Neuronal stem cell (in vitro differentiated cells): ENCODE measurements at places on chromosomes 6 and 20.

- no peaks in the 10 kb centered on the region for H3K36me3 ChIP-seq
- no peaks in the 10 kb centered on the region for H3K27me3 ChIP-seq
- no peak overlapping the region for H3K4me3 ChIP-seq
- H3K4me1 ChIP-seq: no peaks in the 10 kb centered on the region
These were observed 592.7 kb upstream of the AGPAT4 start for GRCh38 chr6:161866570-161866969.

DNA sequence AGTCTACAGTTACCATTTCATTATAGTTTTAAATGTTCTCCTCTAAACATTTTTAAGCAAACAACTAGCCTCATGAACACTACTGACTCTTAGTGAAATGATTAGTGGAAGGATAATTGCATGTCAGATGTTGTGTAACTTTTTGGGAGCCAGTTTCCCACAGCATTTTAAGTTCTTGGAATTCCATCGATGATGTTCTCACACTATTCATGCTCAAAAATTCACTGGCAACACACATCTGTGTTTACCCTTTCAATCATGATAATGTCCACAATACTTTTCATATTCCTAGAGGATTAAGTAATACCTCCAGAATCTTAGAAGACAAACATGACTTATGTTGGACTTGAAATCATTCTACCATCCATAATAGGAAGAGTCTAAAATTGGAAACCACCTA, 678.1 kb upstream of the ID4 start:
- H3K27me3 ChIP-seq: no peaks in the 10 kb centered on the region
- no peaks in the 10 kb centered on the region for H3K36me3 ChIP-seq
- H3K4me1 ChIP-seq: no peaks in the 10 kb centered on the region

- no peaks in the 10 kb centered on the region for H3K27me3 ChIP-seq
- H3K27ac ChIP-seq: no peak overlapping the region
- H3K4me3 ChIP-seq: no peak overlapping the region
- H3K4me1 ChIP-seq: peaks cover 18% of the 10 kb centered on the region
- no peak for DNase-seq
These were observed 16.8 kb downstream of the MRAP2 start for GRCh38 chr6:84050408-84050807.

DNA sequence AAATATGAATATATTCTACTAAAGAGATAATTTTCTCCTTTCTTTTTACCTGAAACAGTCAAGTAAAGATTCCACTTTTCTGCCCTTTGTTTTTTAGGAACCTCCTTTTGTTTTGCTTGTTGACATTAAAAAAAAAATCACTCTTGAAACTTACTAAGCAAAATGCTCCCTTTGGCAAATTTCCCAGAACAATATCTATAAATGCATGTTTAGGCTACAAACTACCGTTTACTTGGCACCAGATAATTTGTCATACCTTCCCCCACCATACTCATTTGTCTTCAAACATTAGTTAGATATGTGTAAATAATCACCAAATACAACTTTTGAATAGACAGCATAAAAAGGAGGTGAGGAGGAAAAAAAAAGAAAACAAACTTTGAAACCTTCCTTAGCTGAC, 604.7 kb downstream of the RFPL4B start:
- H3K36me3 ChIP-seq: no peaks in the 10 kb centered on the region
- peaks cover 4% of the 10 kb centered on the region for H3K4me1 ChIP-seq
- H3K27ac ChIP-seq: no peak overlapping the region
- H3K27me3 ChIP-seq: no peaks in the 10 kb centered on the region
- H3K4me3 ChIP-seq: no peak overlapping the region

DNA sequence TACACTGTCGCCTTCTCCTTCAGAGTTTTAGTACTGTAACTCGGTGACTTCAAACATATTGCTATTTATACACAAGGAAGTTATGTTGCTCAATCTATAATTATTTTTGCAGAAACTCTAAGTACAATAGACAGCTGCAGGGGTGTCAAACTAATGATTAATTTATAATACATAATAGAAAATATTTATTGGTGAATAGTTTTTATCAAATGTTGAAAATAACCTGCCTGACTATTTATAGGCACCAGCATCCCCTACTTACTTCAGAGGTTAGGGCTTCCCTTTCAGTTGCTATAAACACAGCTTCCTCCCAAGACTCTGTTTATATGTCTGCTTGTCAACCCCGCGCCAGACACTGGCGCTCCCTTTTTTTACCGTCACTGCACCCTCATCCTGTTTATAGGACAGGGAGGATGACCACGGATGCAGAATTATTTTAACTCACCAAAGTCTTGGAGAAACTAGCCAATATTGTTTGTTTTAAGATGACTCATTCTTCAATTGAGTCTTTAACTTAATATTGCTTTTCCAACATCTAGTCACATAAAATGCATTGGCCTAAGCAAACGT, 225.0 kb downstream of the ALDH8A1 start:
- no peak overlapping the region for H3K27ac ChIP-seq
- H3K27me3 ChIP-seq: no peaks in the 10 kb centered on the region
- no peak for DNase-seq

GRCh38 chr20:37230200-37230599, 31.4 kb downstream of the GHRH start:
- H3K27ac ChIP-seq: peak overlapping the region; percentile 77
- DNase-seq: no peak
- no peaks in the 10 kb centered on the region for H3K27me3 ChIP-seq
- peaks cover 34% of the 10 kb centered on the region for H3K36me3 ChIP-seq
- H3K4me3 ChIP-seq: no peak overlapping the region

DNA sequence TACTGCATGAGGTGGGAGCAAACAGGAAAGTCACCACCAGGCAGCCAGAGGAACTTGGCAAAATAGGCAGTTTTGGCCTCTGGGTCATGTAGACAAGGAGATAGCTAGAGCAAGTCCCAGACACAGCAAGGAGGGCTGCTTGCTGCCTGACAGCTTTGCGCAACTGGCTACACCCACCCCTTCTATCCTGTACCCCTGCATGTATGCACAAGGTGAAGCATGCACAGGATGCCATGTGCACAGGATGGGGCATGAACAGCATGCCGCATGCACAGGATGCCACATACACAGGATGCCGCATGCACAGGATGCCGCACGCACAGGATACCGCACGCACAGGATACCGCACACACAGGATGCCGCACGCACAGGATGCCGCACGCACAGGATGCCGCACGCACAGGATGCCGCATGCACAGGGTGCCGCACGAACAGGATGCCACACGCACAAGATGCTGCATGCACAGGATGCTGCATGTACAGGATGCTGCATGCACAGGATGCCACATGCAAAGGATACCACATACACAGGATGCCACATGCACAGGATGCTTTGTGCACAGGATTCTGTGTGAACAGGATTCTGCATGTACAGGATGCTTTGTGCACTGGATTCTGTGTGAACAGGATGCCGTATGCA, 104.9 kb upstream of the IYD start:
- H3K36me3 ChIP-seq: no peaks in the 10 kb centered on the region
- H3K4me1 ChIP-seq: no peaks in the 10 kb centered on the region
- no peak overlapping the region for H3K27ac ChIP-seq
- DNase-seq: no peak

DNA sequence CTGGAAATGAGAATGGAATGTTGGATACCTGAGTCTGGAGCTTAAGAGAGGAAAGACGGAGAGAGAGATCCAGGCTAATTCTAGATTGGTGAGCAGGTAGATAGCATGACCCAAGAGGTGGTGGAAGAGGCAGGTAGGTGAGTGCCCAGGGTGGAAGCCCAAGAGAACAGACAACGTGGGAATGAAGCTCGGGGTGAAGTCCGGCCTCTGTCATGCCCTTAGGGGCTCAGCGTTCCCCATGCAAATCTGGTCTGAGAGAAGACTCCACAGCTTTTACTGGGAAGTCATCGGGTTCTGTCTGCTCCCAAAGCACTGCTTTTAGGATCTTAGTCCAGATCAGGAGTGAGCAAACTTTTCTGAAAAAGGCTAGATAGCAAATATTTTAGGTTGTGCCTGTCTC, 3.6 kb downstream of the NELFCD start:
- H3K4me1 ChIP-seq: peaks cover 9% of the 10 kb centered on the region
- no peaks in the 10 kb centered on the region for H3K27me3 ChIP-seq
- no peak overlapping the region for H3K4me3 ChIP-seq
- DNase-seq: no peak

DNA sequence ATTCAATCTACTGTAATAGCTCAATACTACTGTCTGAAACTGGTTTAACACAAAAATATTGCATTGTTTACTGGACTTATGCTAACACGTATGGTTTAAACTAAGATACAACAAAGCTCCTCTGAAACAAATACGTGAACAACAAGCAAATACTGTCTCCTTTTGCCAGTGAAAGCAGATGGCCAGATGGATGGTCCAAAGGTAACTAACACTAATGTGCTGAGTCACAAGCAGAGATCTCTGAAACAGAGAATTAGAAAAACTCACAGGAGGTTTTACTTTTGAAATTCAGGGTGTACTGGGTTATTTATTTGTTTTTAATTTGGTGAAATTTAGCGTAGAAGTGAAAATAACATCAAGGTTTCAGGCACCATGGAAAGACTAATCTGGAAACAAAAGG, 124.3 kb upstream of the SOX4 start:
- no peak for DNase-seq
- no peak overlapping the region for H3K4me3 ChIP-seq
- no peaks in the 10 kb centered on the region for H3K4me1 ChIP-seq
- H3K27ac ChIP-seq: no peak overlapping the region
- no peaks in the 10 kb centered on the region for H3K27me3 ChIP-seq

DNA sequence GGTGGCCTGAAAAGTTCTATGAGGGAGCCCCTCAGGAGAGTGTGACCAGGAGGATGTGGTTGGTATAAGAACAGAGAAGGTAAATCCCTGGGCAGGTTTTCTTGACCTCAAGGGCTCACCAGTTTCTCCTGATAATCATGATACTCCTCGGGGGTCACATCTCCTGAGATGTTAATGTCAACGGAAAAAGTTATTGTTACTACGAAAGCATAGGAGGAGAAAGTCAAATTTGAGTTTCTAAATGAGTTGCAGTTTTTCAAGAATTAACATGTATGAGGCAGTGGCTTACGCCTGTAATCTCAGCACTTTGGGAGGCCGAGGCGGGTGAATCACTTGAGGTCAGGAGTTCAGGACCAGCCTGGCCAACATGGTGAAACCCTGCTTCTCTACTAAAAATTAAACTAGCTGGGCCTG, 23.4 kb downstream of the MGME1 start:
- DNase-seq: no peak
- H3K4me1 ChIP-seq: no peaks in the 10 kb centered on the region
- no peak overlapping the region for H3K27ac ChIP-seq
- peaks cover 49% of the 10 kb centered on the region for H3K36me3 ChIP-seq

GRCh38 chr20:49674383-49675352, 39.0 kb downstream of the B4GALT5 start:
- no peaks in the 10 kb centered on the region for H3K36me3 ChIP-seq
- no peak overlapping the region for H3K27ac ChIP-seq
- H3K4me3 ChIP-seq: no peak overlapping the region
- no peak for DNase-seq
- peaks cover 14% of the 10 kb centered on the region for H3K4me1 ChIP-seq
- H3K27me3 ChIP-seq: no peaks in the 10 kb centered on the region

DNA sequence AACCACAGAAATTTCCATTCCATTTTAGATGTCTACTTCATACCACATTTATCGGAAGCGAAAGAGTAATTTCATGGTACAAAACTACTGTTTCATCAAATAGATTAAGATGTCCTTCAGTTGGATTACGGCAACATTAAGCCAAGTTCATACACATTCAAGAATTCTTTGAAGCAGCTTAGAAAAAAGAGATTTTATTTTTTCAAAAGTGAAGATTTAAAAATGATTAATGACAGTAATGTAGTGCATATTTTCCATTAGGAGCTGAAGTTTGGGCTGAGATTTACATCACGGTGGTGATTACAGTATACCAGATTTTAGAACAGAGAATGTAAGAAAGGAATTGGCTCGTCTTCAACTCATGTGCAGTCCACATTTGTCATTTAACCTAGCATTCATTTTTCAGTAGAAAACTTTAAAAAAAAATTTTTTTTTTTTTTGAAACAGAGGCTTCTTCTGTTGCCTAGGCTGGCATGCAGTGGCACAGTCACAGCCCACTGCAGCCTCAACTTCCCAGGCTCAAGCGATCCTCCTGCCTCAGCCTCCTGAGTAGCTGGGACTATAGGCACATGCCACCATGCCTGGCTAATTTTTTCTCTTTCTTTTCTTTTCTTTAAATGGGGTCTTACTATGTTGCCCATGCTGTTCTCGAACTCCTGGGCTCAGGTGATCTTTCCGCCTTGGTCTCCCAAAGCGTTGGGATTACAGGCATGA, 1.9 kb downstream of the SYNJ2 start:
- H3K27me3 ChIP-seq: peaks cover 3% of the 10 kb centered on the region
- no peak overlapping the region for H3K27ac ChIP-seq
- H3K4me1 ChIP-seq: peaks cover 12% of the 10 kb centered on the region
- H3K36me3 ChIP-seq: no peaks in the 10 kb centered on the region
- H3K4me3 ChIP-seq: no peak overlapping the region

- no peaks in the 10 kb centered on the region for H3K4me1 ChIP-seq
- no peaks in the 10 kb centered on the region for H3K36me3 ChIP-seq
- peaks cover 2% of the 10 kb centered on the region for H3K27me3 ChIP-seq
- H3K4me3 ChIP-seq: no peak overlapping the region
- H3K27ac ChIP-seq: no peak overlapping the region
These were observed 7.5 kb upstream of the MYLIP start for GRCh38 chr6:16121339-16121738.

GRCh38 chr6:149168968-149169367, 148.5 kb upstream of the TAB2 start:
- H3K27ac ChIP-seq: no peak overlapping the region
- H3K4me3 ChIP-seq: no peak overlapping the region
- no peaks in the 10 kb centered on the region for H3K27me3 ChIP-seq

DNA sequence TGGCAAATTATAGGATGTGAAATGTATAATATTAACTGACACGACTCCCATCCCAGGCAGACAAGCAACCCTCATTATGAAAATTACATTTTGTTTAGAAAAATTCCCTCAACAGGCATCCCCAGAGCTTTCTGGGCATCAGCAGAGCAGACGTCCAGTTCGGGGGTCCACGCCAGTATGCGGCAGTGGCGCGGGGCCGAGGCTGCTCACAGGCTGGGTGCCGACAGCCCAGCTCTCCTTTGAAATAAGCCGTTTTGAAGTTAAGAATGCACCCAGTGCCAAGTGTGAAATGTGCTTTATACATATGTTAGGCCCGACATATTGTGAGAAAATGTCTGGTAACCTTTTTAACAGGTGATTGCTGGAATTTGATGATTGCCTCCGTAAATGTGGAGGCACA, 50.4 kb downstream of the RPP40 start:
- H3K27ac ChIP-seq: no peak overlapping the region
- H3K4me1 ChIP-seq: peaks cover 7% of the 10 kb centered on the region
- H3K4me3 ChIP-seq: no peak overlapping the region
- no peak for DNase-seq
- no peaks in the 10 kb centered on the region for H3K27me3 ChIP-seq
- H3K36me3 ChIP-seq: peaks cover 62% of the 10 kb centered on the region

DNA sequence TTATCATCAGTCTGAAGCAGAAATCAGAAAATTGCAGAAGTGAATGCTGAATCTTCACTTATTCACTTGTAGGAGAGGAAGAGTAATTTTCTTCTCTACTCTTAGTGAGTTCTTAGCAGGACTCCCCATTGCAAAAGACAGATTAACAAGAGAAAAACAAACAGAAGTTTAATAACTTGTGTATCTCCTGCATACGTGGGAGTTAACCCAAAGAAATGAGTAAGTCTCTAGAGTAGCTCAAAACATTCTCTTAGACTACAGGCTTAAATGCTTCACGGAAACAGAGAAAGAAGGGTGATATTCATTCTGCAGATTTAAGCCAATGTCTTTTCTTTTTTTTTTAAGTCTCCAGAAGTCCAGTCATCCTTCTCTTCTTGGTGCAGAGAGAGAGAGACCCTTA, 97.9 kb upstream of the TMEM181 start:
- H3K27me3 ChIP-seq: no peaks in the 10 kb centered on the region
- H3K27ac ChIP-seq: no peak overlapping the region
- H3K36me3 ChIP-seq: no peaks in the 10 kb centered on the region
- no peak overlapping the region for H3K4me3 ChIP-seq

GRCh38 chr6:56382416-56382940, 135.1 kb upstream of the COL21A1 start:
- H3K27ac ChIP-seq: no peak overlapping the region
- no peak overlapping the region for H3K4me3 ChIP-seq
- H3K27me3 ChIP-seq: no peaks in the 10 kb centered on the region
